ENCODE measurements at places on chromosomes 12 and 14.

GRCh38 chr14:74579447-74580274, 32.4 kb downstream of the LTBP2 start:
- no peak for DNase-seq

DNA sequence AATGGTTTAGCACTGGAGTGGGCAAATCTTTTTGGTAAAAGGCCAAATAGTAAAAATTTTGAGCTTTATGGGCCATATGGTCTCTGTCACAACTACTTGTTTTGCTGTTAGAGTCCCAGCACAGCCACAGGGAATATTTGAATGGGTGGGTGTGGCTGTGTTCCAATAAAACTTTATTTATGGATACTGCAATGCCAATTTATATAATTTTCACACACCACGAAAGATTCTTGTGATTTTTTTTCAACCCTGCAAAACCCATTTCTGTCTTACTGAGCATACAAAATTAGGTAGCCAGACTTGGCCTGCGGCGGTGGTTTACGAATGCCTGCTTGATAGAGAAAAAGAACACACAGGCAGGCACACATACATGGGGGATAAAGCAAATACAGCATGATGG, 28.3 kb downstream of the TMEM120B start:
- no peak for DNase-seq

- DNase-seq, result no peak
These were observed 160.9 kb downstream of the SPTSSA start for GRCh38 chr14:34300882-34301734.

DNA sequence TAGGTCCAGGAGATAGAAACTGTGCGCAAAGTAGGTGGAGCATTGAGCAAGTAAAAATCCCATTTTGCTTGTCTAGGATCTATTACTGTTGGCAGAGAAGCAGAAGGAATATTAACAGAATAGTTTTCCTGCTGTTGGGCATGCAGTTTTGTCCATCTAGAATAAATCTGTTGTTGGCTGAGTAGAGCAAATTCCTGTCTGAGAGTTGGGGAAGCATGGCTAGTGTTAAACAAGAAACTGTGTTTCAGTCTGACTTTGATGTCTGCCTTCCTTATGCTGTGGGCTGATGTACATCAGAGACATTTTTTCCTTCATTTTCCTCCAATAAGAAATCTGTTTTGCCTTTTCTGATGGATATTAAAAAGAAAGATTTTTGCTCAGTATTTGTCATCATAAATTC, 98.2 kb downstream of the RAD52 start:
- DNase-seq, result no peak

GRCh38 chr12:132176920-132177551, 32.8 kb downstream of the NOC4L start:
- DNase-seq, result no peak

- no peak for DNase-seq
These were observed 657.3 kb downstream of the BCL11B start for GRCh38 chr14:98614741-98615140.

- DNase-seq, result no peak
These were observed 153.5 kb upstream of the HMGA2 start for GRCh38 chr12:65670775-65671174.

DNA sequence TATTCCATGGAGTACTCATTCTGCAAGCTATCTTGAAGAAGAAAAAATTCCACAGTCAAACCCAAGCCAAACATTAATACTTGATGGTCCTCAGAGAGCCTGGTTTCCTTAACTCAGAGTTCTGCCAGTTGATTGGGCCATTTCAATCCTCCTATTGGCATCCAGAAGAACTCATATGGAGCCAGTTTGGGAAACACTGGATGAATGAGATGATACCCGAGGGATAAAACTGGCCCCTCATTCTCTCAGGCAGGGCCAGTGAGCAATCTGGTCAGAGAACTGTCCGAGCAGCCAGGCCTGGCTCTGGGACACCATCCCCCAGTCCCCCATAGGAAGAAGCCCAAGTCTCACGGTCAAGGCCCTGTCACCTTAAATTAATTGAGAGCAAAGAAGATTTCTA, 48.8 kb downstream of the NUAK1 start:
- no peak for DNase-seq

GRCh38 chr12:102728506-102729242, 188.4 kb downstream of the PAH start:
- no peak for DNase-seq

- peak; percentile 15 for DNase-seq
These were observed 75.3 kb upstream of the OR4E1 start for GRCh38 chr14:21748869-21749303.

DNA sequence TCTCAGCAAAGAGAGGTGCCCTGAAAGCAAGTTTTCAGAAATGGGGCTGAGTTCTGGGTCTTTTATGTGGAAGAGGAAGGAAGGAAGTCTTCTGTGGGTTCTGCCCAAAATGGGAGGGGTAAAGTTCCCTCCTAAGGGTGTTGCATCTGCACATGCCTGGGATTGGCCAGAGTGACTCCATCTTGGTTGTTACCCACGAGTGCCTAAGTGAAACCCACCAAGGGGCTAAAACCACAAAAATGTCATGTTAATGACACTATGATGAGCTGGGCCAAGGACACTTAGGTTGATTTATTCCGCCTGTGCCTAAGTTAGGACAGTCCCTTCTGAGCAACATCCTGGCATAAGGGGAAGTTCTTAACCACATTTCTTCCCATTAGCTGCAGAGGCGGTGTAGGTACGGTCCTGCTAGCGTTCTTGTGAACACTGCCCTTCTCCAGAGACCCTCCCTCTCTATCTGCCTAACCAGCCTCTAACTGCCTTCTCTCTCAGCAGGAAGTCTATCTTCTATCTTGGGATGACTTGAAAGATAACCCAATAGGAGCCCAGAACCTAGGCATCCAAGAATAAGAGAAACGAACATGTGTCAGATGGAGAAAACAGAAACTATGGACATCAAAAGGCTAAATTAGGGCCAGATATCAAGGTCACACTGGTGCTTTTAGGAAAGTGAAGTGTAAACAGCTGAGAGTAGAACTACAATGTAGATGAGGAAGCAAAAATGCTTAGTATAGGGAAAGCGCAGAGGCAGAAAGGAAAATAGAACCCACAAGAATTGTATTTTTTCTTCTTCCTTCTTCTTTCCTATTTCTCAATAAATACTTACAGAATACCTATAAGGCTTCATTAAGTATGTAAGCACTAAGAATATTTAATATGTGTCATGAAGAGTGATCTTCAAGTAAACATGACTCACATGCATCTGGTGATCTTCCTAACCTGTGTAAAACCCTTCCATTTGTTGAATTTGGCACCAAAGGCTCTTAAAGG, 104.2 kb upstream of the AMN1 start:
- DNase-seq, result no peak

- DNase-seq, result peak; percentile 46
These were observed 768 bp downstream of the CEP170B start for GRCh38 chr14:104865631-104866441.

- DNase-seq, result no peak
These were observed 13.2 kb upstream of the SLC41A2 start for GRCh38 chr12:104971306-104971705.

- no peak for DNase-seq
These were observed 5.6 kb upstream of the LIN7A start for GRCh38 chr12:80943338-80943737.

DNA sequence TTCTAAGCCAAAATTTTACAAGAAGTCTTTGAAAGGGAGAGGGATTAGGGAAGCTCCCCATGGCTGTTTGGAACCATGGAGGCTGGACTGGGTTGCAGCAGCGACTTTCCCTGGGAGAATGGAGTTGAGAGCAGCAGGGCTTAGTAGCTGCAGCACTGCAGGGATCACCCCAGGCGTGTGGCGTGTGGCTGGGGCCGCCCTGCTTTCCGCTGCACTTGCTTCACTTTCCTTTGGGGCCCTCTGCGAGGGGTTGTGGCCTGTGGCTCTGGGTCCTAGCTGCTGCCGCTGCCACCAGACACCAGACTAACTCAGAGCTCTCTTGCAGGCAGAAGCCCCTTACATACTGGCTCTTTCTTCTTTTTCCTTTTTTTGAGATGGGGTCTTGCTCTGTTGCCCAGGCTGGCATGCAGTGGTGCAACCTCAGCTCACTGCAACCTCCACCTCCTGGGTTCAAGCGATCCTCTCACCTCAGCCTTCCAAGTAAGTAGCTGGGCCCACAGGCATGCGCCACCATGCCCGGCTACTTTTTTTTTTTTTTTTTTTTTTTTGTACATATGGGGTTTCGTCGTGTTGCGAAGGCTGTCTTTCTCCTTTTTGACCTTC, 25.4 kb downstream of the CCDC62 start:
- no peak for DNase-seq

DNA sequence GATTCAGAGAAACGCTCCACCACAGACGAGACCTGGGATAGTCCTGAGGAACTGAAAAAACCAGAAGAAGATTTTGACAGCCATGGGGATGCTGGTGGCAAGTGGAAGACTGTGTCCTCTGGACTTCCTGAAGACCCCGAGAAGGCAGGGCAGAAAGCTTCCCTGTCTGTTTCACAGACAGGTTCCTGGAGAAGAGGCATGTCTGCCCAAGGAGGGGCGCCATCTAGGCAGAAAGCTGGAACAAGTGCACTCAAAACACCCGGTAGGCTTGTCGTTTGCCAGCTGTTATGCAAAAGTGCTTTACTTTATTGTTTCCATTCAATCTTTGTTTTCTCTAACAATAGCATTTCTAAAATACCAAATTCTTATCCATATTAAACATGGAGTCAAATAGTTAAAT, 287.3 kb downstream of the NAV3 start:
- DNase-seq, result peak; percentile 11

GRCh38 chr14:102548616-102549240, 39.2 kb upstream of the ANKRD9 start:
- no peak for DNase-seq

DNA sequence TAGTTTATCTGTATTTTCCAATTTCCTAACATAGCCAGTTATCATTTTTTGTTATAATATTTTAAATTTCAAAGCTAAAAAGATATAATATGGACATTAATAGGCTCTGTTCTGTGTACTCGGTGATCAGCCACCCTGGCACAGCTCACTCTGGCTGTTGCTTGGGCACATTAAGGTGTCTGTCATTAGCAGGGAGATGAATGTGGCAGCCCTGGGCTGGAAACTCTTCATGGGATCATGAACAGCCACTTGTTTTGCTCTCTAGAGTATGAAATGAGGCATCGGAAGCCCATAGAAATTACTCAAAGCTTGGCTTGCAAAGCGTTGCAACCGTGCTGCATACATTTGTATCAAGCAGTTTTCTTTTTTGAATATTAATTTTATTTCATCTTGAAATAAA, 233.2 kb downstream of the DACT1 start:
- no peak for DNase-seq

DNA sequence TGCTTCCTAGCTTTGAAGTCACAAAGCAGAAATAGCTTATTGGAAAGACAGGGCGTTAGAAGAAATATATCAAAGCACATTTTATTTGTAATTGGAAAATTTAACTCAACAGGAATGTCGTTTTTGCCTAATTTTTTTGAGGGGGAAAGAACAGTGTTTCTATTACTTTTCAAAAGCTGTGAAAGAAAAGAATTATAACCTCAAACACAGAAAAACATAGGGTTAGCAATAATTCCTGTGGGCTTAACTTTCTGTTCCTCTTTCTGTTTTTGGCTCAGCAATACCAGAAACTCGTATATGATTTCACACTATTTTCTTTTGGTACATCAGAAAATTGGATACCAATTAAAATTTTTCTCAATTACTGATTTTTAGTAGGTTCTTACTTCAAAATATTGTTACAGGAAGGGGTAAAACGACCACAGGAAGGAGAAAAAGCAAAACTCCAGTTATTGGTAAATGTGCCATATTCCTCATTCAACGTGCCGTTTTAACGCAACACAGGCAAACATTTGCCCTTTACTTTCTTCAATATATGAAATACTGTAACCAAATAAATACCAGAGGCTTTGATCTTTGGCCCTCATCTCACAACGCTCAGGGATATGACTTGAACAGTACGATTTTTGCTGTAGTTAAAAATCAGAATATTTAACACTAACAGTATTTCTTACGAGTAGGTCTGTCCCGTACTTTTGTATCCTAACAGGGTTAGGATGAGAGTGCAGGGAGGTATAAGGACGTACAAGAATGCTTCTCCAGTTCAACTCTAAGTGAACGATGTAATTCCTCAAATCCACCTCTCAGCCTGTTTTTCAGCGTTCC, 1.3 kb upstream of the RNU6-7 start:
- no peak for DNase-seq

GRCh38 chr14:79186523-79186922, 1016.4 kb downstream of the NRXN3 start:
- no peak for DNase-seq

- DNase-seq, result no peak
These were observed 139.7 kb upstream of the CCND2 start for GRCh38 chr12:4133636-4134447.

DNA sequence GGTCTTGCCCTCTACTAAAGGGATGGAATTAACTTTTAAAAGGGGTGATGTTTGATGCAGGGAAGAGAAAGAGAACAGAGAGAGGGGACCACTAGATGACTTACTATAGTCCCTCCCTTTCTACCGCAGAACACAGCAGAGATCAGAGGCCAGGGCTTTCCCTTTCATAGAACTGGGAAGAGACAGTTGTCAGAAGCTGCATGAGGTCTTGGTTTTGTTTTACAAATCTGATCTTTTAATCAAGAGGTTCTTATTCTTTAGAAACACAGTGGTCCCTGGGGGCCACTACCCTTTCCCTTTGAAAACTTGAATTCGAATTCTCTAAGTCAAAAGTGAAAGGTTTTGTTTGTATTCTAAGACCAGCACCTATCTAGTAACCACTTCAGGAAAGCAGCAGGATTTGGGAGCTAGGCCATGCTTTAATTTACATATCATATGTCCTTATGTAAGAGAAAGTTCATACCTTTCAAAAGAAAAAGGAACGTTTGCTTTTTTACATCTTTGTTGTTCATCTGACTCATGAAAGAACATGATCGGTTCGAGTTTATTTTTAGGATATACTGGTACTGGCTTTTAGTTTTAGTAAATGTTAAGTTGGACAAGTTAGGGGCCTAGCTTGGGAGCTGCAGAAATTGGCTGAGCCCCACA, 6.3 kb downstream of the FBXL14 start:
- DNase-seq, result no peak

GRCh38 chr14:99682809-99683618, 1.1 kb upstream of the CYP46A1 start:
- DNase-seq, result peak; percentile 93

DNA sequence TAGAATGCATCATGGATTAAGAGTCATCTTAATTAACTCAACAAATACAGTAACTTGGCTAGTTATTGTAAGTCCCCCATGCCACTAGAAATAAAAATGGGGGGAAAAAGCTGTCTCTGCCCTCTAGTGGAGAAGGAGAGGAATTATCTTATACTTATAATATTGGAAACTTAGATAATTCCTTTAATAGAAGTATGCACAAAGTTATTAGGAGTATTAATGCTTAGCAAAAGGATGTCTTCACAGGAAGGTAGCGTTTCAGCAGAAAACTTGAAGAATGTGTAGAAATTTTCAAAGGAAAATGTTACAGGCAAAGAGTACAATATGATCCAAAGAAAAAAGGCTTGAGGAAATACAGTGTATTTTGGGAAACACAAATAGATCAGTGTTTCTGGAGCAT, 19.8 kb downstream of the OR5AU1 start:
- peak; percentile 17 for DNase-seq

DNA sequence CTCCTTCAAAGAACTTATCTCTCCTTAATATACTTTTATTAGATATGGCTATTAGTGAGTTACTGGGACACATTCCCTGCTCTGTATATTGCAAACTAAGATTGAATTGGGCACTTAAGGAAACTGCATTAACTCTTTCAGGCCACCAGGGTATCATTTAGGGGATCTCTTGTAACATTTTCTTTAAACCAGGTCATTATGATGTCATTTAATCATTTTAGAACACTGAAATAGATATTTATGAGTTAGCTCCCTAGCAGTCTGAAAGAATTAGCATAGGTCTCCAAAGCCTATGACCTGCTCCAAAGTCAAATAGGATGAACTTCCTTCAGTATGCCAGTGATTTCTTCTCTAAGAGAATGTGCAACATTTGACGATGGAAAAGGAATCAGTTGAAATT, 506.9 kb downstream of the FOXG1 start:
- no peak for DNase-seq

Measured in HuH-7 (cell line).